ENCODE measurements at places on chromosomes 2 and 18.

- DNase-seq = no peak
Observed at GRCh38 chr2:193199322-193199721, 1004.6 kb upstream of the TMEFF2 start.

DNA sequence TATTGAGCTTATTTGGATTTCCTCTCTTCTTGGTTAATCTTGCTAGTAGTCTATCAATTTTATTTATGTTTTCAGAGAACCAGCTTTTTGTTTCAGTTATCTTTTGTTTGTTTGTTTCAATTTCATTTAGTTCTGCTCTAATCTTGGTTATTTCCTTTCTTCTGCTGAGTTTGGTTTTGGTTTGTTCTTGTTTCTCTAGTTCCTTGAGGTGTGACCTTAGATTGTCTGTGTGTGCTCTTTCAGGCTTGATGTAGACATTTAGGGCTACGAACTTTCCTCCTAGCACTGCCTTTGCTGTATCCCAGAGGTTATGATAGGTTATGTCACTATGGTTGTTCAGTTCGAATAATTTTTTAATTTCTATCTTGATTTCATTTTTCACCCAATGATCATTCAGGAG is 141.6 kb downstream of the ZNF236 start:
- DNase-seq = no peak

DNA sequence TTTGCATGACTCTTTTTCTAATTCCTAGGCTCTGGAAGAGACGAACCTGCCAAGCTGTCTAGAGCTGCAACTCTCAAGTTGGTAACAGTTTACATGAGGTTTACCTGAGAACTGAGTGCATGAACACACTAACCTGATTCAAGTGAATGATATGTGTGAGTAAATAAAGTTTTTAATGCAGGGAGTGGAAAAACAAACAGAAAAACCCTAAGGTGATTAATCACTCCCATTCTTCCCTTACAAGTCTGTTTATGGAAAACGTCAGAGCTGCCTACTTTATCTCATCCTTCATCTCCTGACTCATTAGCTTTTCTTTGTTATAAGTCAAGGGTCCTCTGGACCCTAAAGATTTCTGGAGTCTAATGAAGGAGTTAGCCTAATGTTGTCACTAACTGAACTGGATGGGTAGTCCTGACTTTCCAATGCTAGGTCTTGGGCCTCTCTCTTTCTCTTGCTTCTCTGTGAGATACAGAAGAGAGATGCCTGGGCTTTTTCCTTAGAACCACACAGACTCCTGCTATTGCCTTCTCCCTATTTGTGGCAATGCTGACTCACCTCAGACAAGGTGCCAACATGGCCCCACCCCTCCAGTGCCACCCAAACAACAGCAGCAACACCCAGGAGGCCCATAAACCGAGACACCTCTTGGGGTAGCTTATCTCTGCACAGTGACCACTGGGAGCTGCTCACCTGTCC is 952.4 kb downstream of the EPHA4 start:
- DNase-seq = no peak

GRCh38 chr2:194842871-194843270 is 814.2 kb upstream of the SLC39A10 start:
- DNase-seq = no peak

GRCh38 chr2:189249901-189250300 is 70.3 kb upstream of the COL5A2 start:
- no peak for DNase-seq

- no peak for DNase-seq
Observed at GRCh38 chr18:26386441-26386840, 160.2 kb downstream of the TAF4B start.

DNA sequence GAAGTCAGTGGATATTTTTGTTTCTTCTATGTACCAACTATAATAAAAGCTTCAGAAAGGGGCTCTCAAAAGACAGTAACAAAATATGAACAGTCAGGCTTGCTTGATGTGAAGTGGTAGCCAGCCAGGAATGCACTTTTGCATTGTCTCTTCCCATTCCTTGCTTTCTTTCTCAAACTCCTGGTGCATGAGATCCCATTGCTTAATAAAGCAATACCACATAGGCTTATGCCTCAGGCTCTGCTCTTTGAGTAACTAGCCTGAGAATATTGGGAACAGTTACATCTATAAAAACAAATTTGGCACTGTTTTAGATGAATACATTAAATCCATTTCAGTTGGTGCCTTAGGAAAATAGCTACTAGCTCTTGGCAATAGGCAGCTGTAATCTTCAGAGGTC is 62.6 kb upstream of the ST6GAL2 start:
- no peak for DNase-seq

GRCh38 chr2:173545364-173545763 is 190.7 kb downstream of the CDCA7 start:
- no peak for DNase-seq

GRCh38 chr2:200575957-200576356 is 9.9 kb upstream of the AOX1 start:
- DNase-seq = no peak

DNA sequence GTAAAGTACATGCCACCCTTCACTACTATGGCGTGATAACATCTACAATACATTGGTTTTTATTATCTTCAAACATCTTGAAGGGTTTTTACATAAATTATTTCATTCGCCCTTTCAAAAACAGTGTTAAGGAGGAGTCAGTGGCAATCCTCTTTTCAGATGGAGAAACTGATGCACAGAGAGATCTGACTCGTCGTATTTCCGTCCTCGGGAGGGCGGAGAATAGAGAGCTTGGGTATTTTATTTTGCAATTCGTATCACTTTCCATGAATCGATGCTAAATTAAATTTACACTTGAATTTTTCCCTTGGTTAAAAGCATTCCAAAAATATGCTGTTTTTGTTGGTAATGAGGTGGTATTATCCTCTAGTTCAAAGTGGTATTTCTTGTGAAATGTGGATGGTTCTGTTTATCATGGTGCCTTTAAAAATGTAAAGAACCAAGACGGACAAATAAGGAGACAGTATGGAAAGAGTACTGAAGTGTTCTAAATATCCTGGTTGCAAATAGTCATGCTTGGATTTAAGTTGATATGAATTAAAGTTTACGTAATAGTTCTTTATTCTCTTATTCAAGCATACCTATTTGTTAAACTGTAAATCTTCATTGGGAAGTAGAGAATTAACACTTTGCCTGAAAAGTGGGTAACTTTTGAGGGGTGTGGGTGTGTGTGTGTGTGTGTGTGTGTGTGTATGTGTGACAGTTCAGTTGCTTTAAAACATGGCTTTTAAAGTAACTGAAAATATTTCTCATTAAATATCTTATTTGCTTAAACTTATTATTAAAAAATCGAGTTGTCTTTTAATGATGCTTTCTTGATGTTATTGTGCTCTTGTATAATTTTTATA is 5.6 kb downstream of the PHLPP1 start:
- DNase-seq = peak; percentile 38

DNA sequence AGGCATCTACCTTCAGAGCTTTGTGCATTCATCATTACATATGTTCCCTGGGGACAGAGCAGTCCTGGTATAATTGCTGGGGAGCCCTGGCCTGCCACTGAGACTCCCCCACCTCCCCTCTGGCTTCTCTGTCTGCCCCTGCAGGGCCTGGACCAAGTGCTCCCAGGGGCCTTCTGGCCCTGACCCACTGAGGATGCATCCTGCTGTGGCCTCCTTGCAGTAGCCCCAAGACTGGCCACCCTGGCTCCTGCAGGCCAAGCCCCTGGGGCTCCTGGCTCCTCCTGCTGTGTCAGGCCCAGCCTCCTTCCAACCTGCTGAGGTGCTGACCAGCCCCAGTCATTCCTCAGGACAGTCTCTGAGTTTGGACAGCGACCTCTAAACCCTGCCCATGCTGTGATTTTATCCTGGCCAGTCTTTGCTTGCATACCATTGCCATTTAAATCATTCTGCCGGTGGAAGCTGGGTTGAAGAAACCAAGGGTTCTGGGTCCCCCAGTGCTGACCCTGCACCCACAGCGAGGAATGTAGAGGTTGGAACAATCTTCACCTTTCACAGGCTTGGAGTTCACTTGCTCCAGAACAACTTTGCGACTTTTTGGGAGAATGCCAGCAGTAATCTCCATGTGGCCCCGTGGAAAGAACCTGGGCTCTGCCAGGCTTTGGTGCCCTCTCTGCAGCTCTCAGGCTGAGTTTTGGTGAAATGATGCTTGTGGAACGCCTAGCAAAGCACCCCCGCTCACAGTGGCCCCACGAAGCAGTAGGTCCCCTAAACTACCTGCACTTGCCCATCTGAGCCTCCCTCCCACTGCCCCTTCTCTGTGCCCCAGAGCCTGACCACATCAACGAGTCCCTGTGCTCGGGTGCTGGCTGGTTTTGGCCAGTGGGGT is 167.3 kb upstream of the GLI2 start:
- DNase-seq = no peak

DNA sequence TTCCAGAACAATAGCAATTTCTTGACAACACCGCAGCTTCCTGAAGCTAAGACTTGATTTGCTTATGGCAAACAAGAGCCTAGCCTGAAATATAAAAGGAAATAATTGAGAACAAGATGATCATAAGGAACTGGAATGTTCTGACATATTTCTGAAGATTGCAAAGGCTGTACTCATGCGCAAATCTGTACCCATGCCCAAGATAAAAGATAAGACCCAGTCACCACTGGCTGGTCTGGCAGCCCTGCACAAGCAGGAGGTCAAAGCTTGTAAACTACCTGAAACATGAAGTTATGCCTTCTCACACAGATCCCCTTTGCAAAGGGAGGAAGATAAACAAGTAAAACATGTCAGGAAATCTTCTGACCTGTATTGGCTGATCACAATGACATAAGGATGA is 160.8 kb upstream of the GYPC start:
- DNase-seq = no peak

DNA sequence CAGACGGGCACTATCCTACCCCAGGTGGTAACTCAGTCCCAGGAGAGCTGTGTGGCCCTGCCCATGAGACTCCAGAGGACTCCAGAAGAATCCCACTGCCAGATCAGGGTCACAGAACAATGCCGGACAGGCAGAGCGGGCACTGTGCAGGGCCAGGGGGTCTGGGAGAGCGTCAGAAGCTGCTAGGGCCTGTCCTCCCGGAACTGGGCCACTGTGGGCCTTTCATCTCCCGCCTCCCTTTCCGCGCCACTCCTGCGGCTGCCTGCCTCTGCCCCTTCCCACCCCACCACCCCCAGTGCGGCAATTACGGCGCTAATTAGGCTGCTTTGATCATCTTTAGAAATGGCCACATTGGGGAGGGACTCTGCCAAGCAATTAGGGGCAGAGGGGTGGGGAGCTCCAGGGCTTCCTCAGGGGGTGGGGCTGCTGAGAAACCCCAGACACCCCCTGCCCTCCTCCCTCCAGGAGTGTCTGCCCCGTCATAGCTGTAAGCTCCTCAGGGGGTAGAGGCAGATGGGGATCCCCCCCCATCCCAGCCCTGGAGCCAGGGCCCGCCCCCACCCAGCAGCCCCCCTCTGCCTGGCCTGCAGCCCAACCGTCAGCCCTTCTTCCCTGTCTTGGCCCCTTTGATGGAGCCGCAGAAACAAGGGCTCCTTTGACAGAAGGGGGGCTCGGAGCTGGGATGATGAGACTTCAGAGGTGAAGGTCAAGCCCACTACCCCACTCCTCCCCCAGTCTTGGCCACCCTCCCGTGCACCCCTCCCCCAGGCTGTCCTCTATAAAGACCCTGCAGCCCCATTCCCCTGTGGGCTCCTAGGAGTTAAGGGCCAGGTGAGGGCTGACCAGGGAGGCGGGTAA is at the start of gene PRSS56:
PRSS56 (plus strand) TSS at position 808 of the 858 bp plus-strand sequence. CDS start 211 bp downstream, outside the sequence.
- DNase-seq = no peak

DNA sequence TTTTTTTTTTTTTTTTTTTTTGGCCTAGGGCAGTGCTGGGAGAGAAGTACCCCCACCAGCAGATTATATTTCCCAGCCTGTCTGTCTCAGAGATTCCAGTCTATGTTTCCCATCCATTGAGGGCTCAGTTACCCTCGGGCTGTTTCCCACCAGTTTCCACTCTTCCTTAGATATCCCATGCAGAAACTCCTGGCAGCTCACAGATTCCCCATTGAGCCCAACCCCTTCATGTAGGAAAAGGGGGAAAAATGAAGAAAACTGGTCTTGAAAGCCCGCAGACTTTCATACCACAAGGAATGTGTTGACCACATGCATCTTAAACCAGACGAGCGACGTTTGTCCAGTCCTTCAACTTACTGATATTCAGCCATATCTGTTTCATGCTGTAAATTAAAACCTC is 15.2 kb downstream of the ASXL3 start:
- no peak for DNase-seq

DNA sequence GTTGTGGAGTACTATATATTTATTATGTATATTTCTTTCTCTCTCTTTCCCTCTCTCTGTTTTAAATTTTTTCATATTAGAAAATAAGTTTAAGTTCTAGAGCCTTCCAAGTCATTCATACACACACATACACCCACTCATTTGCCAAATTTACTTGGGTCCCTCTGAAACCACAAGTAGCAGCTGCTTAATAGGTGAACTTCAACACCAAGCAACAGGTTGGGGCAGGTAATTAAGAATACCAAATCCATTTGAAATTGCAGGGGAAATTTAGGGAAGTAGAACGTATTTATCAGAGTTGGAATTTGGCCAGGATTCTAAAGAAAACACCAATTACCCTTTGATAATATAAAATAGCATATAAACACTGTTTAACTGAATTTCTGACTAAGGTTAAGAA is 75.0 kb upstream of the RBBP8 start:
- no peak for DNase-seq

GRCh38 chr2:290090-290722 is 2.3 kb upstream of the ALKAL2 start:
- no peak for DNase-seq

- DNase-seq = no peak
Observed at GRCh38 chr18:31548853-31549252, 42.8 kb upstream of the TTR start.

DNA sequence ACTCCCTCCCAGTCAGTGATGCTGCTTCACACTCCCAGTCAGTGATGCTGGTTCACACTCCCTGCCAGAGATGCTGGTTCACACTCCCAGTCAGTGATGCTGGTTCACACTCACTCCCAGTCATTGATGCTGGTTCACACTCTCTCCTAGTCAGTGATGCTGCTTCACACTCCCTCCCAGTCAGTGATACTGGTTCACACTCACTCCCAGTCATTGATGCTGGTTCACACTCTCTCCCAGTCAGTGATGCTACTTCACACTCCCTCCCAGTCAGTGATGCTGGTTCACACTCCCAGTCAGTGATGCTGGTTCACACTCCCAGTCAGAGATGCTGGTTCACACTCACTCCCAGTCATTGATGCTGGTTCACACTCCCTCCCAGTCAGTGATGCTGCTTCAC is 34.3 kb upstream of the KCNG2 start:
- DNase-seq = no peak

GRCh38 chr2:217958206-217958883 is 44.5 kb downstream of the TNS1 start:
- DNase-seq = no peak

DNA sequence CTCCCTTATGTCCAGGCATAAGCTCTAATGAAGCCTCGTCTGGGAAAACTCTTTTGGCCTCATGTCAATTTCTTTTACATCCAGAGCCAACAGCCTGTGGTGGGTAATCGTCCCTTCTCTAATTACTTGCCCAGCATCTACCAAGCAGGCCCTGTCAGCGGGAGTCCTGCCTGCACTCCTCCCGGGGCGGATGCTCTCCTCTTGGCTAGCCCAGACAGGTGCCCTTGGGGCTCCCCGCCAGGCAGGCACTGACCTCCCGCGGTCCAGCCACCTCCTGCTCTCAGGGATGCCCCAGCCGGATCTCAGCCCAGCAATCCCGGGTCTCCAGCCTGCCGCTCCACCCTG is 74.2 kb downstream of the NCAPH start:
- DNase-seq = no peak

- no peak for DNase-seq
Observed at GRCh38 chr2:219661955-219662395, 34.5 kb downstream of the SLC4A3 start.
